ENCODE measurements at places on chromosomes 7 and 10.

DNA sequence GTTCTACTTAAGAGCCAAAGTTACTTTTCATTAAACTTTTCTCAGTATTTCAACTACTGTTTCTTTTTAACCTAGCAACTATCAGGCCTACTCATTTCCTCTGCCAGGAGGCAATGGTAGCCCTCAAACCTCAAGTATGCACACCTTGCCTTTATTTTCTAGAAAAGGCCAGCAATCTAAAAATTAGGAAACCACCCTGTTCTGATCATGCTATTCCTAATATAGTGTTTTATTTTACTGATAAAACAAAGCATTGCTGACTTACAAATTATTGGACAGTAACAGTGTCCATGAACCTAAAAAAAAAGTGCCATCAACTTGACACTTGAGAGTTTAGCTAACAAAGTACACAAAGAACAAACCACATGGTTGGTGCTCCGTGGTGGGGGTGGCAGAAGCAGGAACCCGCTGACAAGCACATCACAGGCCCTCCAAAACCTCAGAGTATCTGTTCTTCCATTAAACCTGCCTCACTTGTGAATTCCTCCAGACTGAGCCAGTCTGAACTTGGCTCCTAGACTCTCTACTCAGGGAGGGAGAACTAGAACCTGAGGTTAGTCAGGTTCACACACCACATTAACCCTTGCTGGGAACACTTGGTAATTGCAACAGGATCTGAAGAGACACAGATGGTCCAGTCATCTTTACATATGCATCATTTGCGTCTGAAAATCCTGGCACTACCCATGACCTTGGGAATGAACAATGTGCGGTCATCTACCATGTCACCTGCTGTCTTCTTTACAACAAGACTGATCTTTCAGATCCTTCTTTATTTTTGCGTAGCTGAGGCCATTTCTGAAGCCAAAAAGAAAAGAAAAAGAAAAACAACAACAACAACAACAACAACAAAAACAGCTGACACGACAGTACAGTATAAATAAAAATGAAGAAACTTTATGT, 31.9 kb downstream of the PIP4K2A start:
- no peak for DNase-seq

- DNase-seq = no peak
Measured at GRCh38 chr7:150958062-150958552, 20.0 kb downstream of the KCNH2 start.

DNA sequence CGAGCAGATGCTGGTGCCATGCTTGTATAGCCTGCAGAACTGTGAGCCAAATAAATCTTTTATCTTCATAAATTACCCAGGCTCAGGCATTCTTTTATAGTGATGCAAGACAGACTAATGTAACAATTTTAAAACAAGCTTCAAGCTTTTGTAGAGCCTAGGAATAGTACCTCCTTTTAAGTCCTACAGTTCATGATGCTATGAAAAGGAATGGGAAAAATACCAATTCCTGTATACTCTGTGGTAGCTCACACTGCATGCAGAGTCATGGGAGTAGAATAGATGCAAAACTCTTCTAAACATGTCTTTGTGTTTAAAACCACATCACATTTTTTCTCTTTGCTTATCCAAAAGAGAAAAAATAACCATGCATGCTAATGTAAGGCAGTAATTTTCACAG, 66.6 kb upstream of the WNT16 start:
- DNase-seq = no peak

- DNase-seq = no peak
Measured at GRCh38 chr10:43814663-43815062, 166.0 kb upstream of the ZNF32 start.

- DNase-seq = no peak
Measured at GRCh38 chr7:68785036-68785435, 813.2 kb upstream of the AUTS2 start.

GRCh38 chr7:35253710-35254495, at the start of gene TBX20:
Gene TBX20 (minus strand): TSS chr7:35254100. CDS start chr7:35253620, 480 bp downstream.
- no peak for DNase-seq

GRCh38 chr7:47803846-47804245, 144.4 kb downstream of the PKD1L1 start:
- no peak for DNase-seq

- no peak for DNase-seq
Measured at GRCh38 chr7:36190447-36191291, 37.6 kb downstream of the EEPD1 start.

- no peak for DNase-seq
Measured at GRCh38 chr10:127349737-127350136, 153.3 kb upstream of the INSYN2A start.

- no peak for DNase-seq
Measured at GRCh38 chr7:115634633-115635032, 395.9 kb downstream of the TFEC start.

GRCh38 chr7:109622320-109622719, 1052.6 kb downstream of the DNAJB9 start:
- no peak for DNase-seq

GRCh38 chr10:13400196-13400965, 52.3 kb upstream of the SEPHS1 start:
- DNase-seq = no peak

- DNase-seq = no peak
Measured at GRCh38 chr7:68158686-68159295, 1162.2 kb downstream of the TYW1 start.

DNA sequence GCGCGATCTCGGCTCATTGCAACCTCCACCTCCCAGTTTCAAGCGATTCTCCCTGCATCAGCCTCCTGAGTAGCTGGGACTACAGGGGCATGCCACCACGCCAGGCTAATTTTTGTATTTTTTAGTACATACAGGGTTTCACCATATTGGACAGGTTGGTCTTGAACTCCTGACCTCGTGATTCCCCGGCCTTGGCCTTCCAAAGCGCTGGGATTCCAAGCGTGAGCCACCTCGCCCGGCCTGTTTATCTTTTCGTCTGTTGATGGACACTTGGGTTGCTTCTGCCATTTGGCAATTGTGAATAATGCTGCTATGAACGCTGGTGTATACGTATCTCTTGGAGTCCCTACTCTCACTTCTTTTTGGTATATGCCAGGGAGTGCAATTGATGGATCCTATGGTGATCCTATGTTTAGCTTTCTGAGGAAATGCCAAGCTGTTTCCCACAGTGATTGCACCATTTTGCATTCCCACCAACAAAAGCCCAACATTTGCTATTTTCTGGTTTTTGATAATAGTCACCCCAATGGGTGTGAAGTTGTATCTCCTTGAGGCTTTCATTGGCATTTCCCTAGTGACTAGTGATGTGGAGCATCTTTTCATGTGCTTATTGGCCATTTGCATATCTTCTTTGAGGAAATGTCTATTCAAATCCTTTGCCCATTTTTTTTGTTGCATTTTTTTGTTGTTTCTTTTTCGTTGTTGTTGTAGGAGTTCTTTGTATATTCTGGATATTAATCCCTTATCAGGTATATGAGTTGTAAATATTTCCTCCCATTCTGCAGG, 3.5 kb downstream of the ANTXRL start:
- DNase-seq = no peak

- peak; percentile 11 for DNase-seq
Measured at GRCh38 chr7:118003476-118003875, 130.2 kb upstream of the CTTNBP2 start.

GRCh38 chr7:20304366-20304765, 26.3 kb upstream of the ITGB8 start:
- DNase-seq = no peak

DNA sequence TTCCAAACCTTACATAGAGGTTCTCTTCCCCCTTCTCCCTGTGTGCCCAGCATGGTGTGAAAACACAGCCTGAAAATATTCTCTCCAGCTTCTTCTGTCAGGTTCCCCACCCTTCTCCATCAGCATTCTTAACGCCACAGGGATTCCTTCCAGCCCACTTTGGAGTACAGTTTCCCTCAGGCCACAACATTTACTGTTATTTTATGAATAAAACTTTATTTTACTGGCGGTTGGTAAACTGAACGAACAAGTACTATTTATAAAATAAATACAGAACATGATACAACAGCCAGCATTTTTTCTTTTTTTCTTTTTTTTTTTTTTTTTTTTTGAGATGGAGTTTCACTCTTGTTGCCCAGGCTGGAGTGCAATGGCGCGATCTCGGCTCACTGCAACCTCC, 31.6 kb upstream of the GPNMB start:
- DNase-seq = no peak

GRCh38 chr7:112162142-112162766, 43.9 kb downstream of the DOCK4 start:
- peak; percentile 94 for DNase-seq

Measured in pons (tissue), 1 donor.